ENCODE measurements at places on chromosomes 2 and 18. TPM values are rescaled to one million over a fixed set of nuclear protein-coding genes. Genes with fewer than 3 reads are reported as not detected.

The CNGA3 gene
- total RNA-seq, result 6.8 TPM

The SLC4A3 gene
- total RNA-seq, result 8.0 TPM

The HTR2B gene
- total RNA-seq, result not detected

The FBXO36 gene
- 3.2 TPM for total RNA-seq

The NYAP2 gene
- total RNA-seq, result 1.00 TPM

The LAPTM4A gene
- total RNA-seq, result 196 TPM

The KLHL14 gene
- total RNA-seq, result 0.81 TPM

The TEX44 gene
- total RNA-seq, result not detected

The PLEK gene
- not detected for total RNA-seq

The SLC19A3 gene
- total RNA-seq, result 6.4 TPM

The CAPN13 gene
- total RNA-seq, result 3.3 TPM

The CYP27A1 gene
- 6.5 TPM for total RNA-seq

The KCNK3 gene
- total RNA-seq, result 7.7 TPM

The XPO1 gene
- 227 TPM for total RNA-seq

The MAP3K19 gene
- total RNA-seq, result 1.1 TPM

The GAREM2 gene
- 16.9 TPM for total RNA-seq

The NPAS2 gene
- total RNA-seq, result 10.7 TPM

The ST8SIA3 gene
- 4.2 TPM for total RNA-seq

The PHLPP1 gene
- 28.5 TPM for total RNA-seq

The TACR1 gene
- 1.5 TPM for total RNA-seq

The SNORC gene
- total RNA-seq, result 7.1 TPM

The MSGN1 gene
- not detected for total RNA-seq

The MGAT5 gene
- 37.2 TPM for total RNA-seq

The ASTL gene
- total RNA-seq, result not detected

The FHOD3 gene
- total RNA-seq, result 3.8 TPM

The NT5DC4 gene
- total RNA-seq, result not detected

The RIT2 gene
- total RNA-seq, result not detected

The EIF4E2 gene
- 77.1 TPM for total RNA-seq

The CAD gene
- 51.6 TPM for total RNA-seq

The UGT1A4 gene
- total RNA-seq, result not detected

The AQP12B gene
- 0.10 TPM for total RNA-seq

The CLEC4F gene
- total RNA-seq, result not detected

The TRIB2 gene
- total RNA-seq, result 90.9 TPM

The ALPI gene
- 6.5 TPM for total RNA-seq

The TXNDC2 gene
- total RNA-seq, result not detected

The GPR75 gene
- 4.1 TPM for total RNA-seq

The STARD6 gene
- total RNA-seq, result not detected

The SOX11 gene
- total RNA-seq, result 83.2 TPM

All from type B pancreatic cell (in vitro differentiated cells).